Stimulated activated CD8-positive, alpha-beta memory T cell treated with anti-CD3 and anti-CD28 coated beads, Interleukin-4, amount 100 ng/mL, for 24 hours (primary cell): ENCODE measurements at places on chromosomes 2 and 18.

- no peak for DNase-seq
These were observed 7.3 kb upstream of the CIB4 start for GRCh38 chr2:26648516-26648915.

- DNase-seq, result no peak
These were observed 127.9 kb downstream of the ZNF532 start for GRCh38 chr18:58992301-58993231.

DNA sequence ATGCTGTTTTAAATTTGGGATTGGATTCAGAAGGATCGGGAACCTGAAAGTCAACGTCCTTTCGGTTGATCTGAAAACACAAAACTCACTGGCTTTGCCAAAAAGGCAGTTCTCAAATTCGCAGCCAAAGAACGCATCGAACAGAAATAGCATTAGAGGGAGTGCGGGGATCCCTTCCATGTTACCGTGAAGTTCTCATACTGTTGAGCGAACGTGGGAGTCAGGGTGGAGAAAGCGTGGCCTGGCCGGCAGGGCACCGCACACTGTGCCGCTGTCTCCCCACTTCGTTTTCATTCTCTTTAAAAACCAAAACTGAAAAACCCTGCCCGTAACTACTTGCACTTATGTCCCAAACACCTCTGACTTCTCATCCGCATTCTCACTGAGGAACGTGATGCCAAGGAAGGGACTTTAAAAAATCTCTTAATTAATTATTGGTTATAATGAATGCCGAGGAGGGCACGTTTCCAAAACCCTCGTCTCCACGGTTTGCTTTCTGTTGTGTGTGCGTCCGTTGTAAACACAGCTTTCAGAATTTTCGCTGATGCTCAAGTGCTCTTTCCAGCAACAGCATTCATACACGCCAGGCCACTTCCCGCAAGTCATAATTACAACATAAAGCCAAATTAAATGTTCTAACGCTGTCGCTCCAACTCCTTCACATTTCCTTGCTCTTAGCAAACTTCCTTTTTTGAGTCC is 60.9 kb upstream of the TWIST2 start:
- DNase-seq, result no peak

GRCh38 chr18:57900906-57901435 is 97.9 kb upstream of the ATP8B1 start:
- no peak for DNase-seq

DNA sequence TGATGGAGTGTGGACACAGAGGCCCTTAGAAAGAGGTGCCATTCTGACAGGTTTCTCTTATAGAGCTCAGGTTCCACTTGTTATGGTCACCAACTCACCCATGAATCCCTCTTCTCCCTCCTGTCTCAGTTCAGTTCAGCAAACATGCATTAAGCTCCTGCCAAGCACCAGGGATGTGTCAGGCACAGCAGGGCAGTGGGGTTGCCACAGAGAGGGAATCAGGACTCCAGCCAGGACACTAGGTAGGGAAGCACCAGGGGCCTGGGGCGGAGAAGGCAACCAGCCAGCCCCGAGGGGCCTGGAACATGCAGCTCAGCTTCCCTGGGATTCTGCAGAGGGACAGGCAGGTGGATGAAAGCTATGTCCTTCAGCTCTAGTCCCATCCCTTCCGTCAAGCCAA is 44.6 kb downstream of the TOGARAM2 start:
- DNase-seq, result no peak

DNA sequence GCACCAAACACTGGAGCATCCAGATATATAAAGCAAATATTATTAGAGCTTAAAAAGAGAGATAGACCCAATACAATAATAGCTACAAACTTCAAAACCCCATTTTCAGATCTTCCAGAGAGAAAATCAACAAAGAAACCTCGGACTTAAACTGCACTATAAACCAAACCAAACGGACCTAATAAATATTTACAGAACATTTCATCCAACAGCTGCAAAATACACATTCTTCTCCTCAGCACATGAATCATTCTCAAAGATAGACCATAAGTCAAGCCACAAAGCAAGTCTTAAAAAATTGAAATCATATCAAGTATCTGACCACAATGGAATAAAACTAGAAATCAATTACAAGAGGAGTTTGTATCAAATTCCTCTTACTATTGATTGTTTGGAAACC is 140.2 kb upstream of the OTOS start:
- DNase-seq, result no peak

DNA sequence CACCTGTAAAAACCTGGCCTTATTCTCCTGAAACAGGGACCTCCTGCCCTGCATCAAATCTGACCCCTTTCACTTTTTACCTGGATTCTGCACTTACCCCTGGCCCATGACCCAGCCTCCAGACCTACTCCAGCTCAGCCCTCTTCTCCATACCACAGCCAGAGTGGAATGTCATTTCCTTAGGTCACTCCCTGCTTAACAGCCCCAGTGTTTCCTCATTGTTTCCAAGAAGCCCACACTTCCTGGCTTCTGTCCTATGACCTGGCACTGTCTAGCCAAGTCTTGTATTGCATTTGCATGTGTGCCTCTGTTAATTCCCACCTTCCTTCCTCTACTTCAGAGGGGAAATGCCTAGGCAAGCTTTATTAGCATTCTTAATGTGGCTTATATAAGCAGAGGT is 51.4 kb upstream of the TRIB2 start:
- no peak for DNase-seq

DNA sequence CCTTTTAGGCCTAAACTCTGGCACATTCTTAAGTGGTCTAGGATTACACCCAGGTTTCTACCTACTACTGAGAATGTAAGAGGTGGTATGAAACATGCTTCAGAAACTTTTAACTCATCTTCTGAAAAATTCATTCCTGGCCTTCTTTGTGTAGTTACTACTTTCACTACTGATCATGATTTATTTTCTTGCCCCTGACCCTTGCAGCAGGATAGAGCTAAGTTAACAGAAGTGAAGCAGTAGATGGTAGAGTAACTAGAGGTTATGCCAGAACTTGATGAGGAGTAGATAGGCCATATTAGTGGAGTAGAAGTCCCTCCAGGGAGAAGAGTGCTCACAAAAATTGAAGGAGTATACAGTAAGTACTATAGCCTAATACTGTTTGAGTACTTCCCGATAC is 75.5 kb upstream of the MSTN start:
- DNase-seq, result no peak

- no peak for DNase-seq
These were observed 79.5 kb downstream of the POLR1A start for GRCh38 chr2:86025976-86026743.
